SIG-M5 (cell line): ENCODE measurements at places on chromosomes 11 and 22.

- DNase-seq, result no peak
Measured at GRCh38 chr11:75945446-75945845, 130.4 kb downstream of the UVRAG start.

- DNase-seq, result no peak
Measured at GRCh38 chr11:2909133-2909902, 19.9 kb downstream of the PHLDA2 start.

- no peak for DNase-seq
Measured at GRCh38 chr11:22510741-22511140, 114.9 kb downstream of the FANCF start.

DNA sequence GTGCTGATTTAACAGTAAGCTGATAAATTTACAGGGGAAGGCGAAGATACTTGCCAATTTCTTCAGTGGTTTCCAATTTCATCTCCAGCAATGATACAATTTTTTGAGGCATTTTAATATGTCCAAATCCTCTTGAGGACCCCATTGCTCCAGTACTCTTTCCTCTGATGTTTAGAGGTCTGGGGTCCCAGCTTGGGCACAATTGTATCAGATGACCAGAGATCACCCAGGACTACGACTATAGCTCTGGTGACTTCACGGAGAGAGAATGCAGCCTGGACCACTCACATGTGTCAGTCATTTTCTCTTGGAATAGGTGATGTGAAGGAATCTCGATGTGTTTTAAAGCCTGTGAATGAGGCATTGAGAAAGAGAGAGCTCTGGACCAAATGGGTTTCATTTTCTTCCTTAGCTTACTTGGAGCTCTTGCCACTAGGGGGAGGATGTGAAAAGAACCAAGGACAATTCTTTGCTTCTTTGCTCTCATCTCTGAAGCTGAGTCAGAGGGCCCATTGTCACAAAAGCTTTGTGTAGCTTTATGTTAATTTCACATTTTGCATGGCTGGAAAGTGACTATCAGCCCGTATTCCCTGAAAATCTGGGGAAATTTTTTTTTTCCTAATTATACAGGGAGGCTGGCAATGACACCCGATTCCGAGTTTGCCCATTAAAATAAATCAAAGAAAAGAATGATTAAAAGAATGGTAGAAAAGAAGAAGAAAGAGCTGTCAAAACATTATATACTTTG is 6.7 kb upstream of the CCDC90B start:
- no peak for DNase-seq

DNA sequence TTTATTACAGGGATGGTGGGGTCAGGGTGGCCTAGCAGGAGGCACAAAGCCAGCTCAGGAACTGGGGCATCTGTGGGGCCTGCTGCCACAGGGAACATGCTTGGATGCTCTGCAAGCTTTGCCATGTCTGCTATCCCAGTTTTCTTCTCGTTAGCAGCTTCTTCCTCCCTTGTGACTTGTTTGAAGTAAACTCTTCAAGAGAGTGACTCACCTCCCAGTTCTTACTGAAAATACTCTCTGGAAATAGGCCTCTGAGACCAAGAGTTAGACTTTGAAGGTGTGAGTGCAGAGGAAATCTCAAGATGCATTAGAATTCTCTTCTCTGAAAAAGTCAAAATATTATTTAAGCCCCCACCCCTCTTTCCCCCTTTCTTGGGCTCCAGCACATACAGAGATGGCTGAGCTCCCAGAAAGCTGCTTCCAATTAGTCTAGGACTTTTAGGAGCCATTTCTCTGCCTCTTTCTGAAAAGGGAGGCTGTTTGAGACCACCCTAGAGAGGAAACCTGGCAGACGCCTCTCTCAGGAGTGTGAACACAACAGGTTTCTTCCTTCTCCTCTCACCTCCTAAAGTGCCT is 15.1 kb downstream of the CWC15 start:
- no peak for DNase-seq

DNA sequence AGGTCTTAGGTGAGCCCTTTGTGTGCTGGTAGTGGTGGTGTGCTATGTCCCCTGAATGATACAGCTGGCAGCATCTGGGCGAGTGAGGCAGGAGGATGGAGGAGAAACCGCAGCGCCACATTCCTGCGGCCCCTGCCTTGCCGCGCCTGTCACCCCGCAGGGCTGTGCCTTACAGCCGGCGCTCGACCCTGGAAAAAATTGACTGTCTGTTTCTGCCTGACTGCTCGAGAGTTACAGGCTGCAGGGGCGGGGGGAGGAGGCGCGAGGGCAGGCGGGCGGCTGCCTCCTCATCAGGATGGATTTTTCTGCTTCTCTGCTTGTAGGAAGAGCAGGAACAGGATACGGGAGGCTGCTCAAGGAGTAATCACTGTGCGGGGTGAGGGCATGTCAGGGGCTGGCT is 443.4 kb downstream of the MIAT start:
- DNase-seq, result no peak

DNA sequence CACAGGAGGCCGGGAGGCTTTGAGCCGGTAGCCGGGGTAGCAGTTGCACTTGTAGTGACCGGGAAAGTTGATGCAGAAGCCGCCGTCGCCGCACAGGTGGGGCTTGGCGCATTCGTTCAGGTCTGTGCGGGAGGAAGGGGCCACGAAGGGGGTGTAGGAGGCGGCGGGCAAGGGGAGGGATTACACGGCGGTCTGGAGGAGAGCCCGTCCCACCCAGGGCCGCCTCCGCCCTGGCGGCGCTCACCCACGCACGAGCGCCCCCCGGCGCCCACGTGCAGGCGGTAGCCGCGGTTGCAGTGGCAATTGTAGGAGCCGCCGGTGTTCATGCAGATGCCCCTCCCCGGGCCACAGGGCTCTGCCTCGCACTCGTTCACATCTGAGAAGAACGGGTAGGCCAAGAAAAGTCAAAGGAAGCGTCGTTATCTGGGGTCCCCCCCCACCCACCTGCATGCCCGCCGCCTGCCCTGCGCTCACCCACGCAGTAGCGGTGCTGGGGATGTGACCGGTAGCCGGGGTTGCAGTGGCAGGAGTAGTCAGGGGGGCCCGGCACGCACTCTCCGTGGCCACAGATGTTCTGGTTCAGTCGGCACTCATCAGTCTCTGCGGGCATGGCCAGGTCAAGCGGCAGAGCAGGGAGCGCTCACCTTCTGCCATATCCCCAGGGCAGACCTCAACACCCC is 10.6 kb downstream of the LTBP3 start:
- no peak for DNase-seq

- no peak for DNase-seq
Measured at GRCh38 chr22:27836181-27836580, 34.6 kb upstream of the MN1 start.

DNA sequence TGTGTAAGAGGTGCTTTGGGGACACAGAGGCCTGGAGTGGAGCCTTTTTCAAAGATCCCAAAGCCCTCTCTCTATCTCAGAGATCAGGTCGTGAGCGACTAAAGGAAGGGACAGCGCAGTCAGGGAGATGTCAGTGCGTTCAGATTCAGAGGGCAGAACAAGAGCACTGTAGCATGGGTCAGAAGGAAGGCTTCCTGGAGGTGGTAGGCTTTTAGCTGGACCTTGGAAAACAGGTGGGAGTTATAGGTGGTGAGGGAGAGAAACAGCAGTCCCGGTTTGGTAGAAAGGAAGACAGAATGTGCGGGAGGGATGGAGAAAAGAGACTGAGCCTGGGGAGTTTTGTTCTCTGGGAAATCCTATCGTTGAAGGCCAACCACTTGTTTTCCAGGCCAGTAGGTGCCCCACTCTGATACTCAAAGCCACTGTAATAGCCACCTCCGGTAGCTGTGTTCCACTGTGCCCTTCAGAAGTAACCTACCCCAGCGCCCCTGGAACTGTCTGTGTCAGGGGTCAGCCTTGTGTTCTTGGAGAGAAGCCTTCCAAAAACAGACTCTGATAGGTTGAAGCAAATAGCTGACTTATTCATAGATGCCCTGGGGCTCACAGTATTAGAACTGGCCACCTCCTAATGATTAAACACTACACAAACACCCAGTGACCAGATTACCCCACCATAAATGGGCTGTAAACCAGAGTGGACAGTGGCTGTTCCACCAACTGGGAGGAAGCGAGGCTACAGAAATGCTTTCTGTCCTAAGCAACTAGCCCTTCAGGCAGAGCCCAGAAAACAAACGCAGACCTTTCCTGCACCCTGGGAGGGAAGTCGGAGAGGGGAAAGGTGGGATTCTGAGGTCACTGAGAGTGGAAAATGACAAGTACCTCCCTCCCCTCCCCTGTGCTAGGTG is 157.7 kb downstream of the DBX1 start:
- DNase-seq, result no peak

GRCh38 chr11:68528630-68529029 is 68.1 kb downstream of the PPP6R3 start:
- DNase-seq, result no peak

- DNase-seq, result no peak
Measured at GRCh38 chr11:47306484-47306844, 36.5 kb downstream of the MADD start.

DNA sequence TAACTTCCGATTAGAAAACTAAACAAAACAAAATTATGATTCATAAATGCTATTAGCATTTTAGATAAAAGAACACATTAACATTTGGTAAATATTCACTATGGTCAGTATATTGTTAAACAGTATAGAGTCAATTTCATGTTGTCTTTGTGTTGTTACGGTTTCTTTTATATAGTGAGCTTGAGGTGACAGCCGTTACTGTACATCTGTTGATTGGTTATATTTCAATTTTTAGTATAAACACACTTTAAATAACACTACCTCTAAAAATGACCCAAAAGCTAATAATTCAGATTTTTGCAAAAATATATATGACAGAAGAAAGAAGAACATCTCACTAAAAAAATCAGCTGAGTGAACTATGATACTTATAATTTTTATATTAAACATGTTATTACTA is 249.0 kb upstream of the LUZP2 start:
- no peak for DNase-seq

DNA sequence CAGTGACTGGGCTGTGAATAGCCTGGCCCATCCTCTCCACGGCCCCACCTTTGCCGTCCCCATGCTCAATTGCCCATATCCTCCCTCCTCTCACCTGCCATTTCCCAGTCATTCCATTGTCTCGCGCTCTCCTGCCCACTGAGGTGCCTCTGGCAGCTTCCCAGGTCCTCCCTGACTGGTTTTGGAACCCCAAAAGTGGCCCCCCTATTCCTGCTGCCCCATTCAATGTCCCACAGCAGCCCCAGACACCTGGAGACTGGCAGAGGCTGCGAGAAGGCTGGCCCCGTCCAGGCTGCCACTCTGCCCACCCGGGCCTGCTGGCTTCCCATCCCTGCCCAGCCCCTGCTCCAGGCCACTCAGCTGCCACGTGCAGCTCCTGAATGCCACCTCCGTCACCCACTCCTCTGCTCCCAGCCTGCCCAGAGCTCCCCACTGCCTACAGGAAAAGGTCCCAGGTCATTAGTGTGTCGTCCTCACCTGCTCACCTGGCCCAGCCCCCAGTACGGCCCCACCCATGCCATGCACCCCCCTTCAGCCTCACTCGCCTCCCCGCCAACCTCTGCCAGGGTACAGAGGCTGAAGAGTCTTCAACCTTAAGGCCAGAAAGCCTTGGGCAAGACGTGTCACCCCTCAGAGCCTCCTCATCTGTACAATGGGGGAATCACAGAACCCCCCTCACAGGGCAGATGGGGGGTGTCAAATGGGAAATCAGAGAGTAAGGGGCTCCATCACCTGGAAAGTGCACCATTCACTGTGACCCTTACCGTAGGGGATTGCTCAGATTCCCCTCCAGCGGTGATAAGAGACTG is 37.5 kb downstream of the KCNJ4 start:
- no peak for DNase-seq

- no peak for DNase-seq
Measured at GRCh38 chr11:67281552-67282150, 7.5 kb upstream of the ANKRD13D start.

GRCh38 chr11:11916981-11917399 is 75.2 kb downstream of the USP47 start:
- DNase-seq, result no peak

DNA sequence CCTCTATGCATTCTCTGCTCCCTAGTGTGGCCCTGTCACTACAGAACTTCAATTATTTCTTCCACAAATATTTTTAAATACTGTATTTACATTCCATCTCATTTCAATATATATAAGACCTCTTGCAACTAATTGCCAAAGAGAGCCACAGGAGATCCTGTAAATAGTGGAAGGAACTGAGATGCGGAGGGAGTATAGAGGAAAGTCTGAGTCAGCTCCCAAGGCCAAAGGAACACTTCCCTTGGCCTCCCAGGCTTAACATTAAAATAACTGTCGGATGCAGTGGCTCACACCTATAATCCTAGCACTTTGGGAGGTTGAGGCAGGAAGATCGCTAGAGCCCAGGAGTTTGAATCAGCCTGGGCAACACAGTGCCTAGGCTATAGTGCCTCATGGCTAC is 31.2 kb downstream of the RBFOX2 start:
- no peak for DNase-seq

- DNase-seq, result no peak
Measured at GRCh38 chr11:73856031-73856567, 20.5 kb downstream of the COA4 start.

GRCh38 chr11:133163463-133164419 is 368.6 kb downstream of the OPCML start:
- no peak for DNase-seq

GRCh38 chr22:42188808-42189447 is 58.3 kb upstream of the CYP2D6 start:
- DNase-seq, result no peak

DNA sequence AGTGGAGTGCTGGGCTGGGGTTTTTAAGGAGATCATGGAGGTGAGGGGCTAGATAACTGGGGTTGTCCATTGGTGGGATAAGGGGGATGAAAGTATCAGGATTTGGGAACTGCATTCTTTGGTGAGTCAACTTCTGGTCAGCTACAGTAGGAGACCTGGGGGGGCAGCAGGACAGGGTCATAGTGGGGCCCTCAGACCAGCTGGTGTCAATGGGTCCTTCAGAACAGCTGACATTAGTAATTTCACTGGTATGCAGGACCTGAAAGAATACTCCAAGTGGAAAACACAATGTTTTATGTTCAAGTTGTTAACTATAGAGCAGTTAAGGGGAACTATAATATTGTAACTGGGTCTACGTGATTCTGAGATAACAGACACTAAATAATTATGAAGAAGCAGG is 2.8 kb upstream of the TTC12 start:
- DNase-seq, result no peak

GRCh38 chr22:44102856-44103255 is 77.9 kb upstream of the PARVG start:
- no peak for DNase-seq

- no peak for DNase-seq
Measured at GRCh38 chr22:28911304-28911690, 27.9 kb downstream of the ZNRF3 start.

- DNase-seq, result no peak
Measured at GRCh38 chr22:35177811-35178210, 79.5 kb upstream of the HMGXB4 start.

DNA sequence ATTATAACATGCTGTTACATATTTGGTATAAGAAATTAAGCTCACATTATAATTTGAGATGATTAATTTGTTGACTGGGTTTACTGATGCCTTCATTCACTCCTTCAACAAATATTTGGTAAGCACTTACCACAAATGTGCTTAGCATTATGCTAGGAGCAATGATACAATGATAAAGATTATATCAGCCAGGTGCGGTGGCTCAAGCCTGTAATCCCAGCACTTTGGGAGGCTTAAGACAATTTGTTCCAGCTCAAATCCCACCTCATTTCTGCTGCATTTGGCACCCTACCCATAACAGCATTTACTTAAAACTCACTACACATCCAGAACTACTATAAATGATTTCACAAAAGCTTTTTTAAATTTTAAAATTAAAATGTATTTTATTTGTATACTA is 1263.6 kb upstream of the RAG2 start:
- no peak for DNase-seq
